Aorta (tissue), 5 donors: ENCODE measurements at places on chromosomes 6 and 20. TPM values are rescaled to one million over a fixed set of nuclear protein-coding genes. Genes with fewer than 3 reads are reported as not detected.
A peak's percentile ranks its signal among the peaks of the same experiment; 100 is the strongest.

- DNase-seq: no peak
Measured at GRCh38 chr6:146857980-146858347, 259.2 kb downstream of the ADGB start.

DNA sequence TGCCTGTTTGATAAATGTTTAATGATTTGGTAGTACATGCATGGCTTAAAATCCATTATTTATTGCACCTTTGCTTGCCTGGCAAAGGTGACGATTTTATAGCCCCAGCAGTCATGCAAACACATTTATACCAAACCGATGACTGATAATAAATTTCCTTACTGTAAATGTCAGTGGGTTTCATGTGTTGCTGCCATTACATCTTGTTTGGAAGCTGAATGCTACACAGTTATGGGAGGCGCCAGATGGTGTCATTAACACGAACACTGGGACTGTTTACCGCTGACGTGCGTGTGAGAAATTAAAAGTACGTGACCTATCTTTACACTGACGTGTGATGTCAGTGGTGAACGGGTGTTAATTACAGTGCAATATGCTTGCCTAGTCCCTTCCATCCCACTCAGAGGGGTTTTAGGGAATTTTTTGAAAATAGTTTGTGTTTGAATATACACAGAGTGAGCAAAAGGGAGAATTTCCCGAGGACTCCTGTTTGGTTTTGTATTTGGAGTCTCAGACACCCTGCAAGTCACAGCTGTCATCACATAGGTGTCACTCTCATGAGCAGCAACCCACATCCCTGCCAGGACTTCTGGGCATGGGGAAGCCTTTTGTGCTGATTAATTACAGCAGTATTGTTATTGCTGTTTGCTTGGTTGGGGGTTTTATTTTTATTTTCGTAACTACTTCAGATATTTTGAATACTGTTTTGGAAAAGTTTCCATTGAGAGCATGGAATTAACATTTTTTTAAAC lies 151.8 kb upstream of the INSM1 start:
- no peak for DNase-seq

The MYLK4 gene
- total RNA-seq: 1.4 TPM

- no peak for DNase-seq
Measured at GRCh38 chr20:8583012-8583565, 451.0 kb downstream of the PLCB1 start.

GRCh38 chr6:39563566-39564311 lies 161.5 kb downstream of the KIF6 start:
- DNase-seq: no peak

DNA sequence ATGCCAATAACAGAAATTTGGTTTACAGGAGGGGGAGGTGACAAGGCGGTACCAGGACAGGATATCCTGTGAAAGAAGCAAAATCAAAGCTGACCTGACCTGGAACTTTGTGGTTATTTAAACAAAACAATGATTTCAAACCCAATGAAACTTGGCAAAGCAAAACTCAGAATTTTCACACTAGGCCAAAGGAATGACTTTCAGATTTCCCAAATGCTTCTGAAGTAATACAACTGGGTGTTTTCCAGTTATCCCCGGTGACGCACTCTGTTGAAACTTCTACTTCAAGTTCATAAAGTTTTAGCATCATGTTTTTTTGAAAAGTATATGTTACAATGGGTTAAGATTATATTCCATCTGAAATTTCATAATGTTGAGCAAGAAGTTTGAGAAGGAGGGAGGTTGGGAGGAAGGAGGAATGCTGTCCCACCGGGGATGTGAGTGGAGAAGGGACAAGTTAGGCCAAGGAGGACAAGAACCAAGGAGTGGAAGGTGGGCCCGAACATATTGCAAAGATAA lies 78.1 kb upstream of the TRAF3IP2 start:
- DNase-seq: peak; percentile 59

- peak; percentile 86 for DNase-seq
Measured at GRCh38 chr6:3813150-3813780, 35.9 kb upstream of the FAM50B start.

The SLC22A7 gene
- total RNA-seq: not detected

- DNase-seq: no peak
Measured at GRCh38 chr20:4672948-4673347, 48.8 kb upstream of the PRND start.

The OTOR gene
- not detected for total RNA-seq

The NKX2-4 gene
- not detected for total RNA-seq

The NUP43 gene
- 32.1 TPM for total RNA-seq

The PDE7B gene
- total RNA-seq: 6.9 TPM

GRCh38 chr6:156719395-156719719 lies 57.8 kb upstream of the ARID1B start:
- DNase-seq: no peak

- DNase-seq: no peak
Measured at GRCh38 chr20:55610756-55611155, 394.6 kb downstream of the CBLN4 start.

DNA sequence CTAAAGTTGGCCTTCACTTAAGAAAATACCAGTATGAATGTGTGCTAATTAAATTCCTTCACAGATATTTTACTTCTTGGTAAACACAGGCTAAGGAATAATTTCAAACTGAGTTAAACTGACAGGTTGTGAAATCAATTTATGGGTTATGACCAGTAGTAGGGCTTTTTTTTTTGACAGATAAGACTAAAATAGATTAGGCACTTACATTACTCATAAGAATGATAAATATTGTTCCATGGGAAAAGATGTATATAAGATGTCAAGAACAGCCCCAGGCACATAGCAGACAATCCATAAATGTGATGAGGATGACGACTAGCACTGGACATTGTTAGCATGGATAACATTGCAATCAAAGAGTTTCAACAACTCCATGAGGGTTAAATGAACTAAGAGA lies 22.9 kb downstream of the NT5E start:
- no peak for DNase-seq

- DNase-seq: peak; percentile 61
Measured at GRCh38 chr6:166565084-166565967, 21.2 kb downstream of the RAMACL start.

- DNase-seq: no peak
Measured at GRCh38 chr6:22363166-22363713, 66.4 kb upstream of the PRL start.

GRCh38 chr20:15705975-15706374 lies 867.3 kb downstream of the KIF16B start:
- DNase-seq: no peak

- DNase-seq: no peak
Measured at GRCh38 chr6:5846889-5847288, 159.8 kb downstream of the NRN1 start.
